ENCODE measurements at places on chromosomes 4 and X.
A peak's percentile ranks its signal among the peaks of the same experiment; 100 is the strongest.

- DNase-seq, result no peak
These were observed 11.8 kb upstream of the SH3RF1 start for GRCh38 chr4:169282429-169283113.

DNA sequence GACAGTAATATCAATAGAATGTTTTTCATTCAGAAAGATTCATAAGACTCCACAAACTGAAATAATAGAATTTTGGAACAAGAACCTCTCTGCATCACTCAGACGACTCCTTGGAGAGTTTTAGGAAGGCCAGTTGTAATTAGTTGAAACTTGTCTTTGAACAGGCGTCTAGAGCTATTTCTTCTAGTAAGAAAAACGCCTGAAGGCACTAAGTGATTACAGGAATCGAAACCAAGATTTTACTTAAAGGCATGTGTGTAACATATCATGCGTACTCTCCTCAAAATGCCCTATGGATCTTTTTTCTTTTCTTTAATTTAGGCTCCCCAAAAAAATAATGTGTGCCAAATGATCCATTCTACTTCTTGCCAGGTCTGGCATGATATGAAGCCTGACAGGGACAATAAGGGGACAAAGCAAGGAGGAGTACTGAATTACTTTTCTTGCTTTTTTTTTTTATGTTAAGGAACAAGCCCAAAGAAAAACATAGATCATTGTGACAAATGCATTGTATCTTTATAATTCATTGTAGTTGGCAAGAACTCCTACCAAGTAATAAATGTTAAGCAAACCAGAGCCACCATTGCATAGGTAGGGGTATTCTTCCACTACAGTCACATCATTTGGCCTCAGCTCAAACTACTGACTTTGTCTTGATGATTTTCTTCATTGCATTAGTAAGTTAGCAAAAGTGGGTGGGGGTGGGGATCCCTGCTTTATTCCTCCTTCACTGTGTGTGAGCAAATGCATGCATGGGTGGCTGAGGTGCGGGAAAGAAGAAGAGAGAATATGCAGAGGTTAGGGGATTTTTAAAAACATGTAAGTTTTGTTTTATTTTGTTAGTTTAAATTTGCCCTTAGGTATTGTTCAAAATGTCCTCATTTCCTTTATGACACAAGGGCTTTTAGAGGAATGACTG is 79.9 kb upstream of the ATOH1 start:
- no peak for DNase-seq

DNA sequence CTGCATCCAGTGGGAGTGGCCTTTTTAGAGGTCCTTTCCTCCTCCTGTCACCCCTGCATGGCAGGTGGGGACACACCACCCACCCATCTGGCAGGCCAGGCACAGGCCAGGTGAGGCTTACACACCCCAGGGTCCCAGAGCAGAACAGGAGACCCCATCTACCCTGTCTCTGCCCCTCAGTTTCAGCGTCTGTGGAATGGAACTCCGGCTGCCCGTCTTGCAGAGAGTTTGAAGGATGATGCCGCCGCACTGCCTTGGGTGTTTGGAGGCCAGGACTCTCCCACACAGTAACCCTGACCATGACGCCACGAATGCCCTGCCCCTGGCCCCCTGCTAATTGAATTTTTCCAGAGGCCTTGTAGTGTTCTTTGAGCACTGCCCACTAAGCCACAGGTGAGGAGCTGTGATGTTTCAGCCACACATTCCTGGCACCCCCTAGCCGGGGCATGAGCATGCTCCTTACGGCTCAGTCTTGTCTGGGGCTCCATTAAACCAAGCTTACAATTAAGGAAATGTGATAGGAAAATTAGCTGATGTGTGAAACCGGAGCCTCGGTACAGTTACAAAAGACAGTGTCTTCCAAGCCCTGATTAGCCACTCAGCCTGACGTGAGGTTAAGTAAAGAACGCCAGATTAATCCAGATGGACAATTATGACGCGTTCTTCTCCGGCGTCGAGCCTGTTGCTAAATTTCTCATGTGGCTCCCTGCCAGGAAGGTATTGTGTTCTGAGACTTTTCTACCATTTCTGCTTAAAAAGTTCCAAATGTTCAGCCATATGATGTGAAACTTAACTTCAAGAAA is 39.3 kb downstream of the HMX1 start:
- DNase-seq, result no peak

DNA sequence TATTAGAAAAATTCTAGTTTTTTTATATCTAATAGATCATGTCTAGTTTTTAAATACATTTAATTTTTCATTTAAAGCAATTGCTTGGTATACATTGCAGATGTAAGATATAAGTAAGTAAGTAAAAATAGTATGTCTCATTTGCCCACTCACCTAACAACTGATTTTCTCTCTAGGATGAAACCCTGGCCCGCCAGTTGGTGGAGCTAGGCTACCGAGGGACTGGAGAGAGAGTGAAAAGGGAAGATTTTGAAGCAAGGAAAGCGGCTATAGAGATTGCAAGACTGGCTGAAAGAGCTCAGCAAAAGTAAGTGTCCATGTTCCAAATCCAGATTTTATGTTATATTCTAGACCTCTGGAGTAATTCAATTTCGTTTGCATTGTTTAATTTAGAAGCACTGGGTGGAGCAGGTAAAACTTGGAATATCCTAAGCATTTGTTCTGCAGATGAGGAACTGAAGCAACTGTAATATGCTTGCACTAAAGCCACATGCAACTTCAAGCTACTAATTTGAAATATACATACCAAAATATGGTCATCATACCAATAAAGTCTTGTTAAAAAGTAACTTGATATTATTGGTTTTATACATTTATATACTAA is 27.1 kb downstream of the CFAP299 start:
- DNase-seq, result peak; percentile 75

DNA sequence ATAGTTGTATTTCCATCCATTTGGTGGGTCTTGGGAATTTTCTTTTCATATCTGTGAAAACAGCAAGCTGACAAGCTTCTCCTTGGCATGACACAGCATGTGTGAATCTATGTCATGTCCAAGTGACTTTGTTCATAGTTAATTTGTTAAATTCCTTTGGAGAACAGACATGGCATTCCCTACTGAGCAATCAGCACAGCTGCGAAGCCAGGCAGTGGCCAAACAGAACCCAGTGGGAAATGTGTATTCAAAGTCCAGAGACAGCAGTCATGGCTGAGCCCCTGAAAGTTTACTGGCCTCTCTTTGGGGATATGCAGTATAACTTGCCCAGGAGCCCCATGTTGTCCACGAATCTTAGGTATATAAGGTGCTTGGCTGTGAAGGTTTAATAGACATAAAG is 474.7 kb downstream of the NKX6-1 start:
- DNase-seq, result no peak

DNA sequence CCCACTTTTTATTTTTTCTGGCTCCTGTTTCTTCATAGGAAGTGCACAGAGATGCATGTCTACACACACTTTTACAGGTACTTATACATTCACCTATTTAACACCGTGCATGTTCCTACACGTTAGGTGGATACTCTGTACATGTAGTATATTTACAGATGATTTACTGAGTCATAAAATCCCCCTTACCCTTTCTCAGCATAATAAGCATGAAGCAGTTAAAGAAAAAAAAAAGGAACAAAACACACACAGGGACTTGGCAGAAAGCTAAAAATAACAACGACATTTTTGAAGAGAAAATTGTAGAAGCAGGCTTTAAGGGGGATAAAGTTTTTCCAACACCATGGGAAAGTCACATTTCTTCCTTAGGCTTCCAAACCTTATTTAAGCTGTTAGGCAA is 96.4 kb upstream of the IQCM start:
- DNase-seq, result no peak

DNA sequence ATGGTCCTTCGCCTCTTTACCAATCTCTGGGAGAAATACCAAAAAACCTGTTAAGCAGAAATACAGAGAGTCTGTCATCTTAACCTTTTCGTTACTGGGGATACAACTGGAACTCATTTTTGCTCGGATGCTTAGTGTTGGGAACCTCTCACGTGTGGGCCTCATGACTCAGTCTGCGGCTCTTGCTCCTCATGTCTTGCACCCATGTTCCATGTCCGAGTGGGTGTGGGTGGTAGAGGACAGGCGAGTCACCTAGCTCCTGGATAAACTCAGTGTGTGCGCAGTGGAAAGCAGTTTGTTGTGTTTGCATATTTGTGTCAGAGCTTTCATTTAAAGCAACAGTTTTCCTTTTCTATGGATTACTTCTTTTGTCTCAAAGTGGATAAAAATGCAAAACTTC is 70.6 kb downstream of the TNIP2 start:
- no peak for DNase-seq

All from glutamatergic neuron (in vitro differentiated cells).